ENCODE measurements at places on chromosomes 2 and 18.

DNA sequence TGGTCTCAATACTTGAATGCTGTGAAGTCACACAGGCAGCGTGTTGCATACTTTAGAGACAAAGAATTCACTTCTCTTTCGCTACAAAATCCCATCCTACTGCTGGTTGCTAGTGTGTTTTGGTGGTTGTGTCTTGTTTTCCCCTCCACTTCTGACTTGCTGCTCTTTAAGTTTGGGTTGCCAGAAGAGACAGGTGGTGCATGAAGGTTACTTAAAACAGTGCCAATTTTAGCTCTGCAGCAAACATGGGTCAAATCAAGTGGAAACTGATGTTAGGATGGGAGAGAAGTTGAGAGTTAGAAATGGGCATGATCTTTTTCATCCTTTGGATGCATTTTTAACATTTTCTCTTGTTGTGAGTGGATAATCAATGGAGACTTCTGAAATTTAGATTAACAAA is 136.2 kb upstream of the KCNH7 start:
- no peak for DNase-seq

- DNase-seq: no peak
Observed at GRCh38 chr2:240407090-240407489, 28.4 kb upstream of the GPC1 start.

DNA sequence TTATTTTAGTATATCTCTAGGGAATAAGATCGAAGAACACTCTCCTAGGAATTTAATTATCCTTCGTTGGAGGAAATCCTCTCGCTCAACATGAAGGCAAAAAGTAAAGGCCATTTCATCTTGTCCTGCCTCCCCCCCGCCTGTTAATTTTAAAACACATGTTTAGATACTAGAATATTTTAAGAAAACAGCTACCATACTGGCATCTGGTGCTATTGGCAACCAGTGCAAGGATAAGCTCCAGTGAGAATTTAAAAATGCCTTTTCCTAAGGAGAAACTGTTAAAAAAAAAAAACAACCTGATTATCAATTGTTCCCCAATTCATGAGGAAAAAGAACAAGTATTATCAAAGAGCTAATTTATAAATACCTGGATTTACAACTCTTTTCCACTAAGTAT is 864.7 kb downstream of the NRXN1 start:
- no peak for DNase-seq

DNA sequence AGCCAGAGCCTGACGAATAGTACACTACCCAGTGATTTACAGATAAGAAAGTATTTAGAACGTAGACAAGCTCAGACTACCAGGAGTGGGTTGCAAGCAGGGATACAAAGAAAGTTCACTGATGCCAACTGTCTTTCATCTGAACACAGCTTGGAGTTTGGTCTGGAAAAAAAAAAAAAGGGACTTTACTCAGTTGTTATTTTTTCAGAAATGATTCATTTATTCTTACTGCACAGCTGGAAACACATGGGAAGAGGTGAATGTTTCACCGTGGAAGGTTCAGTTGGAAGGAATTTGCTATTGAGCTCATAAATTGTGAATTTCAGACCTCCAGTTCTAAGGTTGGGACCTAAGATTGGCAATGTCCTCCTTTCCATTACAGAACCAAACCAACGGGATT is 259.7 kb downstream of the ETAA1 start:
- DNase-seq: no peak

DNA sequence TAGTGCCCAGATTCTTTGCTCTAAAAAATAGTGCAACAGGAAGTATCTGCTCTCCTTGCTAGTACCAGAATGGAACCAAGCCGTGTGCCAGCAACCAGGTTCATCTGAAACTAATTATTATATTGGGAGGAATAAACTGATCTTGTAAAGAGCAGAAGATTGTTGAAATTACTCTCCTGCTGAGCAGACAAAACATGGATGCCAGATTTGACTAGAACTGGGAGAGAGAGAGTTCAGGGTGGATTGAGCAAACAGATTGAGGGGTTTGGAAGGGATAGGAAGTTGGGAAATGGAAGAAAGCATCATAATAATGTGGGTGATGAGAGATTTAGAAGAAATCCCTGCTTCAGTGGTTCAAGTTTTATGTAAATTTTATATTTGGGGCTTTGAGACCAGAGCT is 160.1 kb upstream of the RASGRP3 start:
- no peak for DNase-seq

GRCh38 chr2:198054299-198054698 is 249.9 kb downstream of the PLCL1 start:
- DNase-seq: peak; percentile 9

GRCh38 chr2:99821039-99821438 is 321.4 kb downstream of the AFF3 start:
- DNase-seq: no peak

DNA sequence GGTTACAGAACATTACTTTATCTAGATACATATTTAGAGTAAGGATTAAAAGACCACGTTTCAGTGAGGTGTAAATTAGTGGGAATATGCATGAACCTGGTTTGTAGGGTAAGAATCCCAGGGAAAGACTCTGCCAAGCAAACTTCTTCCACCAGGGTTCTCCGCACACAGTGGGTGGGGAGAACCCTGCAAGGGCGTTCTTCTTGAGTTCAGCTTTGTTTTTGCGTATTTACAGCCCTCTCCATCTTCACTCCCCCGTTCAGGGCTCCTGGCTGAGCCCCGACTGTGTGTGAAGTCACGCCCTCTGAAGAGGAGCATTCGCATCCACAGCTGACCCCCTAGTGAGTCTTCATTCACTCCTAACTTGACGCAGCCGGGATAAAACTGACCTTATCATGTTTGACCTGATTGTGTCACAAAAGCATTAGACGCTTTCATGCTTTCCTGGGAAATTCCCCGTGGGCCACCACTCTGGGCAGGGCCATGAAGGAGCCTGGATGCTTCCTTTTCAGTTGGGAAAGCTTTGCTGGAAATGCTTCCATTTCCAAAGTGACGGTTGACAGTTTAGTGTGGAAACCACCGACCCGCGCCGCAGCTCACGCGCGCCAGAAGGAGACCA is 1.0 kb downstream of the ALKAL2 start:
- DNase-seq: no peak

DNA sequence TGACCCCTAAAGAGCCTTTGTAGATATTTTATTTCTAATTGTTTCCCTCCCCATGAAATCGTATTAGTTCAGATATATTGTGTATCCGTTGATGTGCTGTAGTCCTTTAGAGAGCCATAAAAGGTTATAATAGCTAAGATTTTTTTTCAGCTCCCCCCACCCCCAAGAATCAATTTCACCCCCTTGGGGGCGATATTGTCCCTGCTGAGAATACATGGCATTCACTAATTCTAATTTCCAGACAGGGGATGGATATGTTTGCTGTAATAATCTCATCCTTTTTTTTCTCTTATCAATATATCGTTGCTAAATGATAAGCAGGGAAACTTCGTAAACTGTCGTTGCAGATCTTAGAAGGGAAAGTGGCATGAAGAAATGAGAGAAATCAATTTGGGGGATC is 530.7 kb downstream of the TMEM182 start:
- no peak for DNase-seq

GRCh38 chr2:104378853-104379374 is 475.0 kb upstream of the POU3F3 start:
- DNase-seq: no peak

DNA sequence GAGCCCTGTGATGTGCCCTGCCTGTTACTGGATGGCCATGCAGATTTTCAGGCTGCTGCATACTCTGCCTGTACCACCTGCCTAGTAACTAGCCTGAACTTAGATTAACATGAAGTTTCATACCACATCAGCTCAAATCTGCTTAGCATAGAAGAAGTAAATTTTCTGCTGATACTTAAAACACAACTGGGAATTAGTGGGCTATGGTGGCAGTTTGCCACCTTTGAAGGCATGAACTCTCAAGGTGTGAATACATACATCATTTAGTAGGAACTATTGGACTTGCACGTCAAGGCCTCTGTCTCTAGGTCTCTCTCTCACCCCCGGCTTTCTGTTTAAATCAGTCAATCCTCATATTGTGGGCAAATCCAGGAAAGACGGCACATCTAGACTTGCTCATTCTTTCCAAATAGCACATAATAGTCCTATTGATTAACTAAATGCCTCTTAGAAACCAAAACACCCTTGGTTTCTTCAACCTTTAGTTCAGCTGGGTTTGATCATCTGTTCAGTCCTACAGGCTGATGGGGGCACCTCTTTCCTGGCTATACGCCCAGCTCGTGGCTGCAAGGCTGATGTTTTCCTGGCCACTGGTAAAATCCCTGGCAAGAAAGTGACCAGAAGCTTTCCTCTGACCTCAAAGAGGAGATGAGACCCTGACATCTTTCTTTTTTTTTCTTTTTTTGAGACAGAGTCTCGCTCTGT is 58.4 kb downstream of the ALPK2 start:
- no peak for DNase-seq
